ENCODE measurements at places on chromosomes 6 and 20.

GRCh38 chr6:156634048-156634447, 143.1 kb upstream of the ARID1B start:
- DNase-seq, result no peak

DNA sequence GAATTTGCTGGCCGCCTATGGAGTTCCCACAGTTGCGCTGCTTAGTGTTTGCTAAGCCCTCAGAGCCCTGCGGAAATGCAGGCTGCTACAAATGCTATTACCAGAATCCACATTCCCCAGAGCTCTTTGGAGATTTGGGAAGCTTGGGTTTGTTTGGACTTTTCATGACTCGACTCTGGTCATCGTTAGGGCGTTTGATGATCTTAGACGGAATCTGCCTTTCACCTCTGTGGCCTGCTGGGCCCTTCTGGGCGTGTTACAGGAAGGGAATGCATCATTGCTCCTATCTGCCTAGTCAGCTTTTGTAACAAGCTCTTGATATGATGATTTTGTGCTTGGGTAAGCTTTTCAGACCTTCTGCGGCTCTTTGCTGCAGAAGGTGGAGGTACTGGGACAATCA, 50.8 kb downstream of the EYA2 start:
- DNase-seq, result no peak

GRCh38 chr20:48064929-48065328, 279.6 kb upstream of the SULF2 start:
- peak; percentile 83 for DNase-seq

GRCh38 chr6:142728910-142729481, 216.0 kb downstream of the HIVEP2 start:
- DNase-seq, result peak; percentile 46

DNA sequence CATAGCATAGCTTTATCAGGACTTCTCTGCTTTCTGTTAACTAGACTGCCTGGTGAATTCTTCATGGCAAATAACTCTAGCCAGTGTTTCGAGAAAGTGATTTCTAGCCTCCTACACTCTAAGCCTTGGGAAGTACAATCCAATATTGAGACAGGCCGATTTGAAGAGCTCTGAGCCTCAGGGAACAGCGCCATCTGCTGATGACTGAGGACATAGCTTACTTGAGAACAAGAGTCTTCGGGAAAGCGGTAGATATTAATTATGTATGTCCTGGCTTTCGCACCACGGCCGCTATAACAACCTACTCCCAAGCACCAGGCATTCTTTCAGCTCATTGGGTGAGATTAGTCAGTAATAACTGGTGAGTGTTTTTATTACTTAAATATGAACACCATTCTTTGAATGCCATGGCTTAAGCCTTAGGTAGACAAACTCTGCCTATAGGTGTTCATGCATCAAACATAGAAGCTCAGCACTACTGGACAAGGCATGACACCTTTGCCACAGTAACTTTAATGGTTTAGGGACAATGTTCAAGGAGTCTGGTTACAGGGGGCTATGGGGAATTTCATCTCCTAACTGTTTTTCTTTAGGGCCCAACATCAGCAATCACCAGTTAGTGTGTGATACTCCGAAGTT, 518.6 kb downstream of the BMP2 start:
- DNase-seq, result peak; percentile 46

- DNase-seq, result no peak
Observed at GRCh38 chr6:90764001-90764400, 177.1 kb upstream of the MAP3K7 start.

DNA sequence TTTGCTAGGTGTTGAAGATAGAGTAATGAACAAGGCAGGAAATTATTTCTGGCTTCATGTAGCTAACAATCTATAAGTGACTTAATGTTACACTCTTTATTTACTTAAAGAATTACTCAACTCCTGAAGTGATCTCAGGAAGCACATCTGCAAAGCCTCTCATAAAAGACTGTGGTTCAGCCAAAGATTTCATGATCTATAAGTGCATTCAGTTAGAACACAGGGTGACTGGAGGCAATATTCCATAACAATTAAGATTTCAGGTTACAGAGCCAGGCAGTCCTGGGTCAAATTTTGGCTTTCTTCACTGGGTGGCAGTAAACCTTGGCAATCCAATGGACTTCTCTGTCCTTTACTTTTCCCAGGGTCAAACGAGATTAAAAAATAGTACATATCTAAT, 204.0 kb downstream of the TPBG start:
- no peak for DNase-seq

GRCh38 chr20:36917943-36918342, 33.6 kb downstream of the SAMHD1 start:
- no peak for DNase-seq

GRCh38 chr6:127026247-127026646, 92.2 kb upstream of the RSPO3 start:
- no peak for DNase-seq

GRCh38 chr6:11804135-11804534, 25.5 kb upstream of the ADTRP start:
- no peak for DNase-seq

DNA sequence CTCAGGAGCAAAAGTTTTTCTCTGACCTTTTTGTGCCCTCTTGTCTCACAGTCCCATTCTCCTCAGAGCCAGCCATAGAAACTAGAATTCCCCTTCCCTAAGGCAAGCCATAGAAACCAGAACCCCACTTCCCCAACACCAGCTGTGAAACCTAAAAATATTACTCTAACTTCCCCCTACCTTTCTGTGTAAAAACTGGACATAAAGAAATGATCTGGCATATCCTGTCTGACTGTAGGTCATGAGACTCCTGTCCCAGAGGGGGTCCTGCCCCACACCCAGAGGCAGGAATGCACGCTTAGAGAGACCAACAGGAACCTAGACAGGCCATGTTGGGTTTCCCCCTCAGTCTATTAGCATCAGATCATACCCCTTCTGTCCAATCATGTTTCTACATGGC, 140.6 kb upstream of the SLC22A16 start:
- no peak for DNase-seq

- no peak for DNase-seq
Observed at GRCh38 chr20:8504030-8504429, 372.0 kb downstream of the PLCB1 start.

DNA sequence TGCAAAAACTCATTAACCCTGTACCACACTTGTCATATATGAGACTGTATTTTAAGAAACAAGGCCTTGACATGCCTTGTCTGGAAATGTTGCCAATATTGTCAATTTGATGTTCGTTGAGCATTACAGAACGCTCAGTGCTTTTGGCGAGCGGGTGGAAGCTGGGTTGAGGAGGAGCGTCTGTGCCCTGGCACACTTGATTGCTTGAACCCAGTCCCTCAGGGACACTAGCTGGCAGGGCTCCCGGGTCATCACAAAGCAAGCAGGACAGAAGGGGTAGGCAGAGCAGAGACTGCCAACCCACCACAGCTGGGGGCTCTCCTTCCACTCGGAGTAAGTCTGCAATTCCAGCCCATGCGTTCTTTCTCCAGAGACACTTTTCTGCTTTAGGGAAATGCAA, 286.3 kb downstream of the KHDC1L start:
- no peak for DNase-seq

DNA sequence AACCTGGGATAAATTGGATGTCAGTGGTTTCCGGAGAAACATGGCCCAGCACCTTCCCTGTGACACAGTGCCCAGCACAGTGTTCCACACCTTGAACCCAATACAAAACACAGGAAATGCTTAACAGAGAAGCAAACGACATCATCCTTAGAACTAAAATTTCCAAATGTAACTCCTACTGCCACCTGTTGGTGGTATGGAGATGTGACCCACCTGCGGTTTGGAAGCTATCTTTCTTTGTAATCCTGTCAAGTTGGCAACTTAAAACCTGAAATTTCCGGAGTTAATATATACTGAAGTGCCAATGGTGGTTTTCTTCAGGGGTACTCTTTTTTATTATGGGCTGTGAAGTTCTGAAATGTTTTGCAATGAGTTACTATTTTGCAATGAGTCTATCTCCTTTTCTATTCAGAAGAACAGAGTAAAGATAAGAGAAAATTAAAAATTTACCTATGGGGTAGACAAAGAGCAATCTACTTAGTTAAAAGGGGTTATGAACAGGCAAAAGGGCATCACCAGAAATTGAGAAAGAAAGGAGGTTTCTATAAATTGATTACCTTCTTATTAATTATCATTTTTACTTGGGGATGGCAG, 658.8 kb downstream of the PTPRT start:
- no peak for DNase-seq

DNA sequence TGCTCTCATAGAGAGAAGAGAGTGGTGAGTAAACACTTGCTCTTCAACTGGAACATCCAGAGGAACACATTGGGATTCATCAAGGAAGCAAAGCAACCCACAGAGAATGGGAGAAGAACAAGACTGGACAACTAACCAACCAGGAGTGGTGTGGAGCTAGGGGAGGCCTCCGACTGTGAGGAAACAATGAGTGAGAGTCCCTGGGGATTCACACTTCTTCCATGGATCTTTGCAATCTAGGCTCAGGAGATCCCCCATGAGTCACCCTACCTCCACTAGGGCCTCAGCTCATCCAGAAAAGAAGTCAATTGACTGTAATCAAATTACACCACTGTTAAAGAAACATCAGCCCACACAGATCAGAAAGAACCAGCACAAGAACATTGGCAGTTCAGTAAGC, 42.3 kb upstream of the CLVS2 start:
- DNase-seq, result no peak

DNA sequence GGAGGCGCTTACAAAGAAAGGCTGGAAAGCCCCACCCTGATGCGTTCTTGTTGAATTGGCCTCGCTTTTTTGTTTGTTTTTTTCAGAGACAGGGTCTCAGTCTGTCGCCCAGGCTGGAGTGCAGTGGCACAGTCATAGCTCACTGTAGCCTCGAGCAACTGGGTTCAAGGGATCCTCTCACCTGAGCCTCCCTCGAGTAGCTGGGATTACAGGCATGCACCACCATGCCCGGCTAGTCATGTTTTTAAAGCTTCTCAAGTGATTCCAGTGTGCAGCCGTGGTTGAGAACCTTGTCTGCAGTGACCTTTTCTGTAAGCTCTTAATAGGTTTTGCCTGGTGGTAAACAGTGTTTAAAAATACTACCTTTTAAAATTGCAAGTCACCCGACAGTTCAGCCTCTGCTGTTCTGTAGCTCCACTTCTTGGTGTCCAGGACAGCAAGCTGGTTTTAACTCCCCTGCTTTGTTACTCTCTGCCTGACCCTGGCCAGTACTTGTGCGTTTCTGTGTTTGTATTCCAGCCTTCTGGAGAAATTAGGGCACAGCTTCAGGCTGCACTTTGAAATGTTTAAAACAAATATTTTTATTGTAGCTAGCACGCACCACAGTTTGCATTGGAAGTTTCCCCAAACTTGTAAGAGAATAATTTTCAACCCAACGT, 54.4 kb downstream of the KDM1B start:
- no peak for DNase-seq

DNA sequence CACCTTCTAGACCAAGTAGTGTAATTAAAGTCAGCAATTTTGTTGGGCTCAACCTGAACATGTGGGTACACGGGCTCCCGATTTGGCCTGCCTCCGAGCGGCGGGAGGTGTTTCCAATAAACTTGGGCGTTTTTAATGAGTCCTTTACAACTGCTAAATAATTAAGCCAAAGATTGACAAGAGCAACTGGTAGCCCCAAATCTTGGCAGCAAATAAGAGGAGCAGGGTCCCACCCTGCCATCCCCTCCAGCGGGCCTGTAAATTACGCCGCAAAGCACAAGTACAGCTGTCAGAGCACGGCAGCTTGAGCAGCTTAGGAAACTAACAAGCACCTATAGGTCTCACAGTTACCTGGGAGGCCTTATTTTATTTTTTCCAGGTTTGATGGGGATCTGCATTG, 217.1 kb downstream of the BMP7 start:
- no peak for DNase-seq

- DNase-seq, result no peak
Observed at GRCh38 chr20:17967521-17968365, 851 bp downstream of the SNX5 start.

GRCh38 chr6:145151624-145152023, 583.7 kb downstream of the EPM2A start:
- no peak for DNase-seq

GRCh38 chr20:15310361-15310760, 972.9 kb upstream of the FLRT3 start:
- DNase-seq, result no peak

DNA sequence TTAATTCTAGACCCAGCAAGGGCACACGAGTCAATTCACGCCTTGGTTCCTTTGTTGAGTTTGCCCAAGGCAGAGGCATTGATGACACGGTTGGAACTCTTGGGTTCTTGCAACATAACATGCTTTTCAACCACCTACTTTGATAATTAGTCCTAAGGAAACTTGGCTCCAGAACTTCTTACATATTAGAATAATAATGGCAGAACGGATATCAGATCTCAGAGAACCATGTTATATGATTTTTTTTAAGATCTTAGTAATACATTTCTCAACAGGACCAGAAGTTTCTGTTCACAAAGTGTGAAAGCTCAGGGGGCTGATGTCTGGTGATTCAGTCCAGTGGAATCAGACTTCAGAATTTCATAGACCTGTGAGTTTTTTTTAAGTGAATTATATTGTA, 19.2 kb downstream of the SPTLC3 start:
- no peak for DNase-seq

GRCh38 chr20:24993337-24994185, 1.0 kb upstream of the APMAP start:
- DNase-seq, result peak; percentile 23

- peak; percentile 71 for DNase-seq
Observed at GRCh38 chr6:112539355-112539754, 192.2 kb downstream of the RFPL4B start.

GRCh38 chr20:41830702-41831101, 212.5 kb upstream of the CHD6 start:
- no peak for DNase-seq

- DNase-seq, result no peak
Observed at GRCh38 chr6:10609038-10609437, 85.4 kb downstream of the C6orf52 start.

DNA sequence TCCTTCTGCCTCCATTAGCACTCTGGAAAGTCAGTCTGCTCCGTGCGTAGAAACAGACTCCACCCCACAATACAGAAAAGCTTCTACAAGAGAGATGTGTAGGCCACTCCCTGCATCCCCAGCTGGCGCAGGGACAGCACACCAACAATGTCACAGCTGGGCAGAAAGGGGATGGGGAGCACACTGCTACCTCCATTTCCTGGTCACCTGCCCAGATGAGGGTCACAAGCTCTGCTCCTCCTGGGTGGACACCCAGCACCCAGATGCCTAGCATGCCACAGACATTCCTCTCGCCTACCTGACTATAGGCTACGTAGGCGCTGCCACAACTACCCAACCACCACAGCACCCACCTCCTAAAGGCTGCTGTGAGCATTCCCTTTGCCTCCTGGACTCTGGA, 12.2 kb downstream of the BEND3 start:
- no peak for DNase-seq

DNA sequence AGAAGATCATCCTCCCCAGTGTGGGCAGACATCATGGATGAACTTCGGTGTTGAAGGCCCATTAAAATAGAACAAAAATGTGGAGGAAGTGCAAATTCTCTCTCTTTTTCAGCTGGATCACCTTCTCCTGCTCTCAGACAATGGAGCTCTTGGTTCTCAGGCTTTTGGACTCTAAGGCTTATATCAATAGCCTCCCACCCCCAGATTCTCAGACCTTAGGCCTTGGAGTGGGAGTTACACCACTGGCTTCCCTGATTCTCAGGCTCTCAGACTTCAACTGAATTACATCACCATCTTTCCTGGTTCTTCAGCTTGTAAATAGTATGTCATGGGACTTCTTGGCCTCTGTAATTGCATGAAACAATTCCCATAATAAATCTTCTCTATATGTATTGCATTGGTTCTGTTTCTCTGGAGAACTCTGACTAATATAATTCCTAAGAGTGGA, 36.6 kb downstream of the NSFL1C start:
- DNase-seq, result peak; percentile 58
